ENCODE measurements at places on chromosomes 2 and 18. TPM values are rescaled to one million over a fixed set of nuclear protein-coding genes. Genes with fewer than 3 reads are reported as not detected.

RSAD2 gene
- 5.7 TPM for total RNA-seq

HJURP gene
- 0.24 TPM for total RNA-seq

ABCA12 gene
- not detected for total RNA-seq

TGFA gene
- 2.7 TPM for total RNA-seq

POU3F3 gene
- total RNA-seq: 0.11 TPM

GULP1 gene
- total RNA-seq: 6.0 TPM

- no peak for DNase-seq
Measured at GRCh38 chr2:83823229-83823628, 635.9 kb downstream of the SUCLG1 start.

- peak; percentile 59 for DNase-seq
Measured at GRCh38 chr2:128754246-128754724, 435.6 kb upstream of the HS6ST1 start.

- DNase-seq: no peak
Measured at GRCh38 chr18:22394428-22394827, 23.3 kb downstream of the CTAGE1 start.

DNA sequence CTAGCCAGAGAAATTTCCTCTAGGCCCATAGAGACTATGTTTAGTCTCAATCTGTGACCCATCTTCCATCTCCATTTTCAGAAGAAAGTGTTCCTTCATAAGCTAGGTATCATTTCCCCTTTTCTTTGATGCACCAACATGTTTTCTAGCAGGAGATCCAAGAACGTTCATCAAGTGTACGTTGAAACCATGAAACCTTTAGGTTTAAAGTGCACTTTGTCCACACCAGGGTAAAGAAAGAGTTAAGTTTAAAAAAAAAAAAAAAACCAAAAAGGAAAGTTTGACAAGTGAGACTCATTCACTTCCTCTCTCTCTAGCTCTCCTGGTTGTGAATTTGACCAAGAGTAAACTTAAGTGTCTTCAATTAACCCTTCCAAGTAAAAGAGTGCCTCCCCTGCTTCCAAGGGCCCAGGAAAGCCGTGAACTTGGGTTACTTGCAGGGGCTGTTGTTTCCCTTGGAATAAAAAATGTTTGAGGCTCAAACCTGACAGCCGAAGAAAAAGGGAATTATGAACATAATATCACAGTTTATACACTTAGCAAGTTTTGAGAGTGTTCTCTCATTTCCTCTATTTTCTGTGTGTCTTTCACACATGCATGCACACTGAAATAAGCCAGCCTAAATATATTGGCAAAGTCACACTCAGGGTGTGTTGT is 56.7 kb downstream of the LBH start:
- no peak for DNase-seq

DNA sequence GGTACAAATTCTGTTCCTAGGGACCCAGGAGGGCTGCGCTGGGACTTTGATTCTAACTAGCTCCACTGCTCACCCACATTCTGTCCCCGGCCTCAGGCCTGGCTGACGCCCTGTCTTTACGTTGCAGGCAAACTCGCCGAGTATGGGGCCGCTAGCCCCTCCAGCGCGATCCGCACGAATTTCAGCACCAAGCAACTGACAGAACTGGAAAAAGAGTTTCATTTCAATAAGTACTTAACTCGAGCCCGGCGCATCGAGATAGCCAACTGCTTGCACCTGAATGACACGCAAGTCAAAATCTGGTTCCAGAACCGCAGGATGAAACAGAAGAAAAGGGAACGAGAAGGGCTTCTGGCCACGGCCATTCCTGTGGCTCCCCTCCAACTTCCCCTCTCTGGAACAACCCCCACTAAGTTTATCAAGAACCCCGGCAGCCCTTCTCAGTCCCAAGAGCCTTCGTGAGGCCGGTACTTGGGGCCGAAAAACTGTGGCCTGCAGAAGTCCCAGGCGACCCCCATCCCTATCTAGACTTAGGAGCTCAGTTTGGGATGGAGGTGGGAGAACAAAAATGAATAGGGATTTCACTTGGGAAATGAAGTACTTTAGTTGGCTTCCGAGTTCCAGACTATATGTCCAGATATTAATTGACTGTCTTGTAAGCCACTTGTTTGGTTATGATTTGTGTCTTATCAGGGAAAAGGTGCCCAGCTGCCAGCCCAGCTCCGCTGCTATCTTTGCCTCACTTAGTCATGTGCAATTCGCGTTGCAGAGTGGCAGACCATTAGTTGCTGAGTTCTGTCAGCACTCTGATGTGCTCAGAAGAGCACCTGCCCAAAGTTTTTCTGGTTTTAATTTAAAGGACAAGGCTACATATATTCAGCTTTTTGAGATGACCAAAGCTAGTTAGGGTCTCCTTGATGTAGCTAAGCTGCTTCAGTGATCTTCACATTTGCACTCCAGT is 1.5 kb downstream of the HOXD1 start:
- no peak for DNase-seq

GRCh38 chr2:58227171-58227917 is 13.8 kb downstream of the FANCL start:
- no peak for DNase-seq

- peak; percentile 62 for DNase-seq
Measured at GRCh38 chr2:20065885-20066602, 14.6 kb upstream of the LAPTM4A start.

DNA sequence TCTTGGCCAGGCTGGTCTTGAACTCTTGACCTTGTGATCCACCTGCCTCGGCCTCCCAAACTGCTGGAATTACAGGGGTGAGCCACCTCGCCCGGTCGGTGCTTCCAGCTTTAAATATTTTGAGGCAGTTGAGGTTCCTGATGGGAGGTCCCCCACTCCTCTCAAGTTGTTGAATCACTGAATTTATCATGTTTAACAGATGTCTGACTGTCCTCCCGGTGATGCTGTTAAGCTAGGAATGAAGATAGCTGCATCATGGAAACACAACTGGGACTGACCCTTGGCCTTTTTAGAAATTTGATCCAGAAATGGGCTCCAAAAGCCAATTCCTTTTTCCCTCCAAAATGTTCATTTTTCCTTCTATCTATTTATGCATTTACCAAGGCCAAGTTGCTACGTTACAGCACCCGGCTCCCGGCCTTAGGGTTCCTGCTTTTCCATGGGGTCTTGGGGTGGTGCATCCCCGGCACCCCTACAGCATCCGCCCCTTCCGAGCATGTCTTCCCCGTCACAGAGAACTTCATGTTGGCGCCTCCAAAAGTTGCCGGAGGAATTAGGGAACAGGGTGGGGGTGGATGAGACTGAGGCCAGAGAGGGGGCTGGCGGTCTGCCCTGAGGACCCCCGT is 43.9 kb downstream of the PAX8 start:
- DNase-seq: no peak

DNA sequence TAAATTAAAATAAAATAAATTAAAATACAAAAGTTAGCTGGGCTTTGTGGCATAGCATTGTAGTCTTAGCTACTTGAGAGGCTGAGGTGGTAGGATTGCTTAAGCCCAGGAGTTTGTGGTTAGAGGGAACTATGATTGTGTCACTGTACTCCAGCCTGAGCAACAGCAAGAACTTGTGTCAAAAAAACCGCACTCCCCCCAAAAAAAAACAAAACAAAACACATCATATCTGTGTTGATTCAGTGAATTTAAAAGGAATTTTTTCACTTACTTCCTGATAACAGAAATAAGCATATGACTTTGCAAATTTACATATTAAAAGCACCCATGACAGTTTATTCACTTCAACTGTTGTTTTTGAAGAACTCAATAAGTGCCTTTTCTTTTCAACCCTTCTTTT is 68.1 kb upstream of the PELI1 start:
- no peak for DNase-seq

DNA sequence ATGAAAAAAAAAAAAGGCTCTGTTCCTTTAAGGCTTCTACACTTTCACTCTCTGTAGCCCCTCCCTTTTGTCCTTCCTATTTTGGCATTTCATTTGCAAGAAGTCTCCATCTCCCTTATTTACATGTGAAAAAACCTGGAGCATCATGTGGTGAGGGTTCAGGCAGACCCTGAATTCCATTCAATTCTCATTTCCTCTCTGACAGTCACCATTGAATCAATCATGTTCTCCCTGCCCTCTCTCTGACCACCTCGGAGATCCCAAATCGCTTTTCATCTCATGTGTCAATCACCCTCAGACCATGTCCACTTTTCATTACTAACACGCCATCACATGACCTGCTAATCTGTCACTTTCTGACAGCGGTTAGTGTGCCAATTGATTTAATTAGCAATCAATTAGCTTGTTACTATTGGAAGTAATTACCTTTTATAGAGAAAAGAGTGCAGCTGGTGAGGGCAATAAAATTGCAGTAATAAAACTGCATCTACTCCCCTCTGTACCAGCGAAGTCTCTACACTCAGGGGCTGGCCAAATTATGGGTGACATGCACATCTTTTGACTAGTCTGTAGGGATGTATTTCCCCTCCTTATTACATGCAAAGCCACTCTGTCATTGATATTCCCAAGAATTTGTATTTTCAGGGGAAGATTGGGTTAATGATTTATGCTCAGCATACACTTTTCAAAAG is 317.4 kb downstream of the EN1 start:
- no peak for DNase-seq

DNA sequence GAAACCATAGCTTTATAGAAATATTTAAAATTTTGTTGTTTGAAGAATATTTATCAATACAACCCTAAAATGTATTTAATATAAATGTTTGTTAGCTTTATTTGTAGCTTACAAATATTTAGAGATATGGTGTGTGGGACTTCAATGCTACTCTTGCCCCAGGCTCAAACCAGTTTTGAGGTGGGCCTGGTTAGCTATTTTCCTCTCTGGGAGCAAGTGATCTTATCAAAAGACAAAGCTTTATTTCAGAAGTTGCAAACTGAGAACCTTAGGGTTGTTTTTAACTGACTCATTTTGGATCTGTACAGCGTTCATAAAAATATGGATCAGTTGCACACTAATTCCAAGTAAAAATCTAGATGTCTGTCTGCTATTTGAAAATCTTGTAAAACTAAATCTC is 563.6 kb upstream of the CDH2 start:
- DNase-seq: no peak

GRCh38 chr2:11990576-11990975 is 244.1 kb downstream of the LPIN1 start:
- DNase-seq: no peak

GRCh38 chr2:98389251-98389605 is 43.0 kb downstream of the CNGA3 start:
- DNase-seq: no peak

- DNase-seq: no peak
Measured at GRCh38 chr2:226637383-226637782, 162.2 kb downstream of the IRS1 start.

GRCh38 chr2:222410534-222410933 is 13.8 kb upstream of the SGPP2 start:
- DNase-seq: no peak

- DNase-seq: no peak
Measured at GRCh38 chr2:79723830-79724229, 211.0 kb downstream of the CTNNA2 start.

DNA sequence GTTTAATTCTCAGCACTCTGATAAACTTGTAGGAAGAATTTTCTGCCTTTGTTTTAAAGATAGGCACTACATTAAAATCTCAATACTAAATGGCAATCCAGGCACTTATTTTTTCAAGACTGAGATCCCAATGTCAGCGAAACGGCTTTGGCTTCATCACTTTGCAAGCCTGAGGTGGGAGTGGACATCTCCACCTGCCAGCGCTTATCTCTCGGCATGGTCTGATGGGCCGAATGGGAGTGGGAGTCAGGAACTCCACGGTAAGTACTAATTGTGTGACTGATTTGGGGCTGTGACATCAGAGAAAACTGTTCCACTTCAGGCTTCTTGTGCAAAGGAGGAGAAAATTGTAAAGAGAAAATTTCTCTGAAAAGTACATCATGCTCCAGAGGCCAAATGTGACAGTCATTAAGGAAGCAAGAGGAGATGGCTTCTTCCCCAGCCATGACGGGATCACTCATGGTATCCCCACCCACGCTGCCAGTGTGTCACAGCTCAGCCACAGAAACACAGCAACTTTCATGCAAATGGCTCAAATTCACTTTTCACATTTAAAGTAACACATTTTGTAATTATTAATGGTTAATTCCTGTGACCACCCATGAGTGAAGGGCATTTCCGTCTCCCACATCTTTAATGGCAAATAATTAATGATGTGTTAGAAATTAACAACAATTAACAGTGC is 385.5 kb upstream of the HNRNPA3 start:
- DNase-seq: no peak

- no peak for DNase-seq
Measured at GRCh38 chr18:12036201-12036751, 55.0 kb downstream of the IMPA2 start.

DNA sequence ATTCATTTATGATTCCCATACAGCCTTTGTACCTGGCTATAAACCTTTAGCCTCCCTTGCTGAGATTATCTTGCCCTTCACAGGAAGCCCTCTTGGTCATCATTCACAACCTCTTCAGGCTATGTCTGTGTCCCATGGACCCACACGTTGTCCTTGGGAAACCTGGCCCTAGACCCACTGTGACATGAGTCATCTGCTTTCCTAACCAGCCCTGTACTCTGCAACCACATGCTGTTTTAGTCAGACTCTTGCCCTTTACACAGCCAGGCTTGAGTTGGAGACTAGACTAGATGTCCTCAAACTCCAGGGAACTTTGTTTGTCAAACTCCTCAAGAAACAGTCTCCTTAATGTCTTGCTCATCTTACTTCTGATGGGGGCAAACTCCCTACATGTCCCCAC is 229.3 kb upstream of the ZSWIM2 start:
- DNase-seq: no peak

DNA sequence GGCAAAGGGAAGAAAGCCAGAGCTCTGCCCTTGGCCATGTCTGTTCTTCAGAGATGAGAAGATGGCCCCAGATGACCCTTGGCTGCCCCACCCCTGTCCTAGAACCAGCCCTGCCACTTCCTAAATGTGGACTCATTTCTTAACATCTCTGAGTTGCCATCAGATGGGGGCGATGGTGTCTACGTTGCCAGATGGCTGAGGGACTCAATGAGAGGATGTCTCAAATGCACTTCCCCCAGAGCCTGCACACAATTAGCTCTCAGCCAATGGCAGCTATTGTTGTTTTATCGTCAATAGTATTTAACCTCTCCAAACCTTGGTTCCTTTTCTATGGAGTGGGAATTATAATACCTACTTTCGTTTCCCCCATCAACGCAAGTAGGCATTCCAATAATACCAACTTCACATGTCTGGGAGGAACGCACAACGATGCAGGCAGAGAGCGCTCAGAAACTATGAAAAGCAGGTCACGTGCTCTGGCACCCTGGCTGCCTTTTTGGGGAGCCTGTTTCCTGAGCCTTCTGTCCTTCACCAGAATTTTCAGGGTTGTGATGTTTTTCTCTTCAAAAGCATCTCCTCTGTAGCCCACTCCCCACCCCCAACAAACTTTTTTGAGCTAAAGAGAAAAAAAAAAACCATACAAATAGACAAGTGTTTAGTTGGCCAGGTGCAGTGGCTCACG is 100.3 kb downstream of the MCFD2 start:
- DNase-seq: no peak

DNA sequence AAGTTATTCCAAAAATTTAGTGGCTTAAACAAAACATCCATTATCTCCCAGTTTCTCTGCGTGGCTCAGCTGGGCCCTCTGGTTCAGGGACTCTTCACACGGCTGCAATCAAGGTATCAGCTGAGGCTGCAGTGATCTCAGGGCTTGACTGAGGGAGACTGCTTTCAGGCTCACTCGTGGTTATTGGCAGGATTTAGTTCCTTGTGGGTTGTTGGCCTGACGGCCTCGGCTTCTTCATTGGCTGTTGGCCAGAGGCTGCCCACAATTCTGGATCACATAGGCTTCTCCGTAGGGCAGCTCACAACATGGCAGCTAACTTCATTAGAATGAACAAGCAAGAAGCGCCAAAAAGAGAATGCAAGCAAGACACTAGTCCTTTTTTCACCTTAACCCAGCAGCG is 90.1 kb downstream of the ABI2 start:
- no peak for DNase-seq

Measured in heart right ventricle (tissue), 16 donors.